ENCODE measurements at places on chromosomes 2 and 18.
A peak's percentile ranks its signal among the peaks of the same experiment; 100 is the strongest.

DNA sequence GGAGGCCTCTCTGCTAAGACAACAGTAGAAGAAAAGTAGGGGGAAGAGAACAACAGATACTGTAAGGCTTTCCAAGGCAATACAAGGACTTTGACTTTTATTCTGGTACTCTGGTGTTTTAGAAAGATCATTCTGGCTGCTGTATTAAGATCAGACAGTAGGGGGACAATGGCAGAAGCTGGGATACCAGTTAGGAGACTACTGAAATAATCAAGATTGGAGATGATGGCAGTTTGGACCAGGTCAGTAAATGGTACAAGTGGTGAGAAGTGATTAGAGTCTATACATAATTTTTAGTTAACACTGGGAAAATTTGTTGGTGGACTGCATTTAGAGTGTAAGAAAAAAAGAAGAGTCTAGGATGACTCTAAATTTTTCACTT lies 139.7 kb downstream of the ROCK1 start:
- no peak for DNase-seq

DNA sequence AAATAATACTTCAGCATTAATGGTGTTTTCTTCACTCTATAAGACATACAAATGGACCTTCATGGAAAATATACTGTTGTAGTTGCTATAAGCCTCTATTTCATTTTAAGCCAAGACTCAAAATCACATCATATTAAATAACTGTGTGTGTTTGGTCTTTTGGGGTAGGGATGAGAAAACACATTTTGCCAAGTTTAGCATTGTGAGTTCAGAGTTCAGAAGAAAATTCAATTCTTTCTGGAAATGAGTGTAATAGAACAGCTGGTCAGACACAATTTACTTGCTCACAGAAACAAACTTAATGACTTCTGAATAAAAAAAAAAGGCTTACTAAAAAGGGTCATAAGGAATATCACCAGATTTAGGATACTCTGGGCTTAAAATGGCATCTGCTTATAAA lies 149.5 kb downstream of the LRRTM4 start:
- DNase-seq = no peak

DNA sequence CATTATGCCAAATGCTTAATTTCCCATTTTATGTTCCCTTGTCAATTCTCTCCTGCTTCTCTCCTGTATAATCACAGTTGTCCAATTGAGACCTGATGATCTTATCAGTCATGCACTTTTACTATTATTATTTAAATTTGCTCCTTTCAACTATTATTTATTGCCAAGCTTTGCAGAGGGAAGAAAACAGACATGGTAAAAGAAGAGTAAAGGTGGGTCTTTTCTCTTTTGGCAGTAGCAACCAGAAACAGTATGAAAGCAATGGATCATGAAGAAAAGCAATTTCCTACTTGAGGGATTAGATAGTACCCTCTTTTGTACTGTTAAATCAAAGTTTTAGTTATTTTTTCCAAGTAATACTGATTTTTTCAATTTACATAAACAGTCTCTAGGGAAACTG lies 667.4 kb downstream of the NRXN1 start:
- no peak for DNase-seq

GRCh38 chr2:20141056-20141762 lies 83.7 kb downstream of the SDC1 start:
- no peak for DNase-seq

GRCh38 chr2:143584936-143585335 lies 455.7 kb downstream of the ARHGAP15 start:
- DNase-seq = no peak

DNA sequence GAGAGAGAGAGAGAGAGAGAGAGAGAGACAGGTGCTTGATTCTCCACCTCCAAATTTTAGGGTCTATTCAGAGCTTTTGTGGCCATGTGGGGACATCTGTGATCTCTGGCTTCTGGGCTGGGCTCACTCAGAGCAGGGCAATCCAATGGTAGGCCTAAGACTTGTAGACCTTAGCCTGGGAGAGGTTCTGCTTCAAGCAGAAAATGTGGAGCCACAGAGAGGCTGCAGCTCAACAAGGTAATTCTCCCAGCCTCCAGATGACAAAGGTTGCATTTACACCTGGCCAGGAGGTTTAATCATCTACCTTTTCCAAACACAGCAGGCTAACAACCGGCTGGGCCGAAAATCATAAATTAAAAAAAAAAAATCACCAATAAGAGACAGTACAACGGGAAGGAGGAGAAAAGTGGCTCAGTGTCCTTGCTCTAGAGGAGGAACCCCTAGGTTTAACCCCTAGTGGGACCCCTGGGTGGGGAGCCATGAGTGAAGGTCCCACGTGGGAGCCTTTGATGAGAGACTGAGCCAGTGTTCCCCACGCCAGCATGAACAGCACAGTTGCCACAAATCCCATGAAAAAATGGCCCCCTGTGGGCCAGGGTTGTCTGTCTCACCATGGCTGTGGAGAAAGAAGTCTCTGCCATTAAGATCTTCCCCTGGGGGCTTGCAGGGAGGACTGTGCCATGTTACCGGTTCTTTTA lies 124.0 kb upstream of the GATA6 start:
- no peak for DNase-seq

GRCh38 chr18:8794156-8794933 lies 89.0 kb downstream of the MTCL1 start:
- DNase-seq = no peak

DNA sequence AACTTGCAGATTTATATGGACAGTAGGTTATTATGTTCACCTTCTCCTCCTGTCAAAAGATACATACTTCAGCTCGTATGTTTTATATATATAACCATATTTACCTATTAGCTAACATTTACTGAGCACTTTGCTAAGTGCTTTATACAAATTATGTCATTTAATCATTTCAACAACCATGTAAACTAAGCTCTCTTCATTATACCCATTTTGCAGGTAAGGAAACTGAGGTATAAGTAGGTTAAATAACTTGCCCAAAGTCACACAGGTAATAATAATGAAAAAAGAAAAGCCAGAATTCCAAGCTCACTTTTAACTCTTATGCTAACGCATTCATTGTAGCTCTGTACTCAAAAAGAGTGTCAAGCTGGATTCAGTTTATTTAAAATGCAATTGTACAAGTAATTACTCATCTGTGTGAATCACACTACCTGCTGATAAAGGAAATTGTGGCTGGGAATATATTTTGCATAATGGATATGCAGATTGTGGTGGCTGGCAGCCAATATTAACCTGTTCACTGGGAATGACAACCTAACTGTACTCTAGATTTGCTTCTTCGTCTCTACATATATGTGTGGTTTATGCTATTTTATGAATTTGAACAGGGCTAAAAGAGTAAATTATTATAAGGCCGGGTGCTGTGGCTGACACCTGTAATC lies 20.6 kb downstream of the SLC16A14 start:
- DNase-seq = no peak

- DNase-seq = no peak
These were observed 116.6 kb upstream of the FAM136A start for GRCh38 chr2:70418514-70418913.

DNA sequence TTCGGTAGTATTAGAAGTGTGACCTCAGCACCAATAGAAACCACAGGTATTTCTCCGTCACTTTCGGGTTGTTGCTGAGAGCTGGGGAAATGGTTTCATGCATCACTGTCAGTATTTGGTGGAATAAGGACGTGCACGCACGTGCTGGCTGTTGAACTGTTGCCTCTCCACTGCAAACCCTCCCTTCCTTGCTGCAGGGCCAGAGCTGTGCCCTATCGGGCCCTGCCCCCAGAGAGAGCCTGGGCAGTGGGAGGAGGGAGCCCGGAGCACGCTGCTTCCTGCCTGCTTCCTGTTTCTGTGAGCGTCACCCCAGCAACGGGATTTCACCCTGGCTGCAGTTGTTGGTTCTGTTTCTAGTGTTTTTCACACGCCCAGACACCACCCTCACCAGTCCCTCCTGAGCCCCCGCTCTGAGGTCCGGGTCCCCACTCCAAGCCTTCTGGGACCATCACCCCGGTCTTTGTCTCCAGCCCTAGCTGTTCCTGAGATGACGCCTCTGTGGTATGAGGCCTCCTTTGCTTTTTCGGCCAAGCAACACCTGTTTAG lies 47.4 kb downstream of the LRRFIP1 start:
- peak; percentile 50 for DNase-seq

GRCh38 chr2:119888680-119889079 lies 124.2 kb upstream of the EPB41L5 start:
- DNase-seq = no peak

- DNase-seq = peak; percentile 52
These were observed 7.0 kb upstream of the NDUFV2 start for GRCh38 chr18:9095297-9096006.

- DNase-seq = no peak
These were observed 105.5 kb downstream of the RNF144A start for GRCh38 chr2:7022492-7023385.

DNA sequence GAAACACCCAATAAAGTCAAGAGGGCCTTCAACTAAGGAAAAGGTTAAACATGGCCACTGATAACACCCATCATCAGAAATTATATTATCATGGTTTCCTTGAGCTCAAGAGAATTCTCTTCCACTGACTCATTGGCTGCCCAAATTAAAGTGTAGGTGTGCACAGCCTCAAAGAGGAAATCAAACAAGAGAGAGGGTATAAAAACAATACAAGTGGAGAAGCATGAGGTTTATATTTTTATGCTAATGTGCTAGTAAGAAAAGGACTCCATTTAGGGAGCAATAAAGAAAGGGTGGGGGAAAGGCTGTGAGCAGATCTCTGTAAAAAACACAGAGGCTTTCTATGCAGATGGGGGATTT lies 168.8 kb upstream of the VRK2 start:
- DNase-seq = no peak

DNA sequence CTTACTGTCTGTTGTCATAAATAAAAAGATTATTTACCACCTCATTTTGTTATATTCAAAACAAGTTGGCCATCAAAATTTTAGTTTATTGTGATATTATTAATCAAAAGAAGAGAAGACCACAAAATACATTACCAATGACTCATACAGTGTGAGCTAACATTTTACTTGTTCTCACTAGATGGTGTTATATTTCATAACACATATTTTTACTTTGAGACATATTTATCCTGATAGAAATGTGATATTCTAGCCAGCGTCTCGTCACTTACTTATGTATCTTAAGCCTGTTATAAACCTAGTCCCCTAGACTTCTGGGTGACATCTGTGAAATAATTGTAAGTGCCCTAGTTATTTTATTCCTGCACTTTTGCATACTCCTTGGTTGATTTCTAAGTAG lies 263.2 kb downstream of the CDH7 start:
- no peak for DNase-seq

DNA sequence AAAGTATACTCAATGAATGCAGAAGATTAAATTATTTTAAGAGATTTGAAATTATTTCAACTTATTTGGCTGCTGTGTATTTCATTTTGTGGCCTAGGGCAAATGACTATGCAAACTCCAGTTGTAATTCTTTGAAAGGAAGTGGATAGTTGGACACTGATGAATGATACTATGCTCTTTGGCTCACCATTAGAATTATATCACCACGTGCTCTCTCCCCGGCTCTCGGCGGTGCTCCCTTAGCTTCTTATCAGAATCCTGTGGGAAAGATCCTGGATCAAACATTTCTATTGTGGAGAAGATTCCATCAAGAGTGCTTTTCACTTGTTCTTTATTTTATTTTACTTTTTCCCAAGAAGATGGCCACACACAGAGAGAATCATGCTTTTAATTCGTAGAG lies 55.2 kb downstream of the ADCYAP1 start:
- DNase-seq = no peak

DNA sequence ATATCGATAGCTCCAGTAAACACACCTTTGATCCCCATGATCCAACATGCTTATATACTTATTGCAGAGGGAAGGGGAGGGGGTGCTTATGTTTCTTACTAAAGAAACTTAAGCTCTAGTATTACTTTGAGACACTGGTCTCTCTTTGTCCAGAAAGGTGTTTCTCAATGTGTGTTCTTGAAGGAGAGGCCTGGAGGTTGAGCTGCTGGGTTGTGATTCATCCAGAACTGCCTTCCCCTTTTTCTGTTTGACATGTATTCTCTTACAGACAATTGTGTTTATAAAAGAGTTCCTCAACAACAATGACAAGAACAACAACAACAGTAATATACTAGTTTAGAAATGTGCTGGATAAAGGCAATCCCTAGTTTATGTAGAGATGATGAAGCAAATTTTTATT lies 516.0 kb upstream of the FAM98A start:
- DNase-seq = no peak

GRCh38 chr2:98484121-98484557 lies 39.5 kb downstream of the INPP4A start:
- no peak for DNase-seq

GRCh38 chr2:64135421-64135820 lies 8.8 kb downstream of the PELI1 start:
- no peak for DNase-seq

- no peak for DNase-seq
These were observed 17.7 kb upstream of the NFE2L2 start for GRCh38 chr2:177282181-177282641.

GRCh38 chr2:130390460-130391057 lies 34.7 kb downstream of the PTPN18 start:
- no peak for DNase-seq

GRCh38 chr18:523561-523960 lies 23.1 kb upstream of the COLEC12 start:
- no peak for DNase-seq

DNA sequence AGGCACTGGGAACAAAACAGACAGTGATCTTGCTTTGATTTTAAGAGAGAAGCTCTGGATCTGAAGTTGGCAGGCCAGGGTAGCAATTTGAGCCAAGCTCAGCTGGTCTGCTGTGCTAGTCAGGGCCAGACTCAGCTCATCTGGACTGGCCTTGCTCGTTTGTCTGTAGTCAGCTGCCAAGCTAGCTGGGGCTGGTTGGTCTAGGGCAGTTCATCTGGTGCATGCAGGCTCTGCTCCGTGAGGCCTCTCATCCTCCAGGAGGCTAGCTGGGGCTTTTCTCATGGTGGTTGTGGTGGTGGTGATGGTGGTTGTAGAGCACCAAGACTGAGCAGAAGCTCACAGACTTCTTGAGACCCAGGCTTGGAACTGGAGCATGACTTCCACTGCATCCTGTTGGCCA lies 10.3 kb downstream of the FBLN7 start:
- DNase-seq = no peak

DNA sequence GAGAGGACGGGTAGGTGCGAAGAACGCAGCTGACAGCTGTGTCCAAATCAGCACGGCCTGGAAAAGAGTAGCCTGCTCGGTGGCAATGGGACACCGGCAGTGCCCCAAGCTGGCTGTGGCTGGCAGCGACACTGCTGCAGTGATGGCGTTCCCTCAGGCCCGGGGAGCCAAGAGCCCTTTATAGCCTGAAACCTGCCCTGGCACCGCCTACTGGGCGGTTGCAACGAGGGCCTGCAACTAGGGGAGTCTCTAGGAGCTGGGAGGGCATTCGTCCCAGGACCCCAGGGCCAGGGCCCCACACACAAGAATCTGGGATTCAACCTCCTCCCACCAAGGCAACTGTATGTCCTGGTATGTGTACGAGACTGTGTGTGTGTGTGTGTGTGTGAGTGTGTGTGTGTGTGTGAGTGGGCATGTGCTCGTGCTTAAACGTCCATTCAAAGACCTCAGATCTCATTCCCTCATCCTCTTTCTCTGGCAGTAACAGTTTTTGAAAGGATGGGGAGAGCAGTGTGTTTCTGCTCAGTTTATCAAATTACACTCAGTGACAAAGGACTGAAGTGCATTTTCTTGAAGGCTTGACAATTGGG lies 6.8 kb upstream of the CYP26B1 start:
- DNase-seq = no peak
